Smooth muscle cell of the umbilical artery (primary cell): ENCODE measurements at places on chromosomes 7 and 10. TPM values are rescaled to one million over a fixed set of nuclear protein-coding genes. Genes with fewer than 3 reads are reported as not detected.

Gene PSMC2
- total RNA-seq: 256 and 287 TPM in 2 replicates

Gene AP4M1
- total RNA-seq: 26.1 and 40.4 TPM in 2 replicates

Gene FEZF1
- total RNA-seq: not detected in 2 replicates

Gene PTPN20
- total RNA-seq: 0.59 and 2.4 TPM in 2 replicates

Gene SYT15B
- total RNA-seq: 0.05 and 1.5 TPM in 2 replicates

Gene MLXIPL
- not detected in 2 replicates for total RNA-seq

Gene TMEM26
- total RNA-seq: 0.28 and 0.59 TPM in 2 replicates

Gene ATG9B
- 1.6 and 2.1 TPM in 2 replicates for total RNA-seq

Gene LIPM
- not detected in 2 replicates for total RNA-seq

Gene FRAT1
- total RNA-seq: 0.09 and 0.59 TPM in 2 replicates

Gene ZFYVE27
- total RNA-seq: 33.9 and 34.0 TPM in 2 replicates

Gene IFIT1B
- total RNA-seq: not detected in 2 replicates

Gene ADCY1
- total RNA-seq: 0.23 and 0.30 TPM in 2 replicates

Gene CUZD1
- total RNA-seq: 0.23 and 0.30 TPM in 2 replicates

Gene NEUROD6
- not detected in 2 replicates for total RNA-seq

Gene GIMAP7
- total RNA-seq: not detected in 2 replicates

Gene ELFN1
- 0.30 and 0.74 TPM in 2 replicates for total RNA-seq

Gene OR2A1
- under 0.01 TPM in 1 of 2 replicates, not detected in the other for total RNA-seq

Gene MRPL43
- 38.4 and 46.9 TPM in 2 replicates for total RNA-seq

Gene KIAA1217
- total RNA-seq: 3.0 and 7.1 TPM in 2 replicates

Gene SLC18A3
- not detected in 2 replicates for total RNA-seq

Gene ARMH3
- 11.7 and 12.2 TPM in 2 replicates for total RNA-seq

Gene IGFBP3
- 138 and 1,139 TPM in 2 replicates for total RNA-seq

Gene ICA1
- total RNA-seq: 0.55 and 1.2 TPM in 2 replicates

Gene CPEB3
- total RNA-seq: 0.59 and 0.92 TPM in 2 replicates

Gene MMRN2
- 2.4 and 3.0 TPM in 2 replicates for total RNA-seq

Gene LIPJ
- total RNA-seq: not detected in 2 replicates

Gene IFIT1
- total RNA-seq: 2.8 and 4.8 TPM in 2 replicates

Gene C10orf53
- not detected in 2 replicates for total RNA-seq

Gene OR2A42
- total RNA-seq: under 0.01 TPM in 1 of 2 replicates, not detected in the other

Gene SOSTDC1
- under 0.01 and 0.05 TPM in 2 replicates for total RNA-seq

Gene TET1
- 4.7 and 5.3 TPM in 2 replicates for total RNA-seq

Gene ELMO1
- total RNA-seq: under 0.01 and 0.09 TPM in 2 replicates

Gene CACUL1
- total RNA-seq: 26.1 and 33.9 TPM in 2 replicates

Gene MRLN
- not detected in 2 replicates for total RNA-seq

Gene DYDC1
- total RNA-seq: not detected in 2 replicates
